ENCODE measurements at places on chromosomes 2 and 18. TPM values are rescaled to one million over a fixed set of nuclear protein-coding genes. Genes with fewer than 3 reads are reported as not detected.
A peak's percentile ranks its signal among the peaks of the same experiment; 100 is the strongest.

GREB1L gene
- total RNA-seq: 1.4 TPM

DNA sequence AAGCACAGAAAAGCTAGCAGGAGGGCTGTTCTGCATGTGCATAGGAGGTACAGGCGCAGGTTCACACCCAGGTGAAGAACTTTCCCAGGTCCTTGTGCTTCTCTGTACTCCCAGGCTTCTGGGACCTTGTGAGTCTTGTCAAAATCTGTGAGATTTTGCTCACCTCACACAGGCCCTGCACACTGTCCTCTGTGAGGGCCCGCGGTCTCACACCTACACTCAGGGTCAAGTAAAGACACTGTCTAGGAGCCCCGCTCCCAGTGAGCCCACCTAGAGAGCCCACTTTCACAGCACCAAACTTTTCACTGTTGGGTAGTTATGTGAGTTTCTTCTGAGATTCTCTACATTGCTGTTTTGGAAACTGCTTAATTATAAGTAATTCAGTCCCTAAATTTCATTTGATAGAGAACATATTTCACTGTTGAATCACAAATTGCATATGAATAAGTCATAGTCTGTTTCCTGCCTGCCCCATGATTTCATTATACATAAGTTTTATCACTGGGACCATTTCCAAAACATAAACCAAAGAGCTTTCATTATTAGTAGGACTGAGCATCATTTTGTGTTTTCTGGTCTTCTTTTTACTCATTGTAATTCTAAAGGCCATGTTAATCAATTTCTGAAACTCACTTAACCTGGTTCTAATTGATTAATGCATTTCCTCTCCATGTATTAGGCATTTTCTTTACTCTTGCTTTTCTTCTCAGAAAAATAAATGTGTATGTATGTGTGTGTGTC, 234.2 kb upstream of the SPOPL start:
- no peak for DNase-seq

GRCh38 chr18:37604032-37604431, 38.4 kb upstream of the CELF4 start:
- DNase-seq: no peak

WDSUB1 gene
- total RNA-seq: 17.6 TPM

MRPS5 gene
- total RNA-seq: 43.5 TPM

PCARE gene
- total RNA-seq: 0.16 TPM

- DNase-seq: no peak
These were observed 90.4 kb downstream of the MBD2 start for GRCh38 chr18:54134053-54134452.

- no peak for DNase-seq
These were observed 76.8 kb upstream of the EPC2 start for GRCh38 chr2:148567716-148568115.

GRCh38 chr18:31684279-31685096, at the start of gene B4GALT6:
B4GALT6 (minus strand) TSS chr18:31684581; CDS start chr18:31684426, 155 bp downstream.
- no peak for DNase-seq

LRRTM4 gene
- 13.9 TPM for total RNA-seq

- DNase-seq: no peak
These were observed 631 bp downstream of the RPL31 start for GRCh38 chr2:101002562-101003277.

KIF1A gene
- 5.2 TPM for total RNA-seq

EIF4E2 gene
- 63.3 TPM for total RNA-seq

DNA sequence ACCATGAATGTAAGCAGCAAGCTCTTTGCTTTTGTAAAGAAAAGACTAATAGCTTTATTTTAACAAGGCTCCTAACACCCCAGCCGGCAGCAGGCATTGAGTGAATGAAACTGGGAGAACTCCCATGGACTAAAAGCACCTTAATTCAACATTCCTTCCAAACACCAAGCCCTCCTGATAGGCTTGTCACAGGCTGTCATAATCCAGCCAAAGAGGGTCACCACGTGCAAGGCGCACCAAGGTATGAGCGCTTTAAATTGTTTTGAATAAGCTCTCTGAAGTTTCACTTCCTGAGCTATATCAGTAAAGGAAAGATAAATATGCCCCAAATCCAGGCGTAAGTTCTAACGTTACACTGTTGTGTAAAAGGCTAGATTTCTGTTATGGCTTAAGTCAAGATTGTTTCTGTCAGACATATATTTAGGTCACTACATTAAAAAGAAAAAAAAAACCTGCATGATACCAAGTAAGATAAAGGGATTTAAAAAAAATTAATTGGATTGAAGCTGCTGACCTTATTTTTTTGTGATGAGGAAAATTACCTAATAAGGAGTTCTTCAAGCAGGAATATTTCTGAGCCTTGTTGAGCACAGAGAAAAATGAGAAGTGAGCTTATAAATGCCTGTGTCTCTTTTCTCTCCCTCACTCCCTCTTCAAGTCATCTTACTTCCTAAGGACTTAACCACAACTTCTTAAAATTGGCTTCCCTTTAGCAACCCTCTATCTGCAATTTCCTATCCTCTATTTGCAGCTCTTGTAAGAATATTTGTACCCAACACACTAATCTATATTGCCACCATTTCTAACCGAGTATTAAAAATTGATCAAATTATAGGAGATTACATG, 136.1 kb upstream of the NRP2 start:
- DNase-seq: no peak

DNA sequence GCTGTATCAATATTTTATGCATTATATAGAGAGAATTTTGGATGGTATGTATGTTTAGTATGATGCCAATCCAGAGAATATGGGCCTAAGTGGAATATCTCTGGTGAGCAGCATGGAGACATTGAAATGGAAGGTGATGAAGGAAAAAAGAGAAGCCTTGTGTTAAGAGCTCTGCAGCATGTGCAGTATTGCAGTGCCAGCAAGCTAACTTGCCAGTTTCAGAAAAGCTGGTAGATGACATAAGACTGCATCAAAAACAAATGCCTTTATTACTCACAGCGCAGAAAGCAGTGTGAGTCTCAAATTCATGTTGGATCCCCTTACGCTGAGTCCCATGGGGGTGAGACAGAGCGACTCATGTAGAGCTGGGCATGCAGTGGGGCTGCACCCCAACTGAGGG, 280.2 kb downstream of the CTNNA2 start:
- no peak for DNase-seq

DNA sequence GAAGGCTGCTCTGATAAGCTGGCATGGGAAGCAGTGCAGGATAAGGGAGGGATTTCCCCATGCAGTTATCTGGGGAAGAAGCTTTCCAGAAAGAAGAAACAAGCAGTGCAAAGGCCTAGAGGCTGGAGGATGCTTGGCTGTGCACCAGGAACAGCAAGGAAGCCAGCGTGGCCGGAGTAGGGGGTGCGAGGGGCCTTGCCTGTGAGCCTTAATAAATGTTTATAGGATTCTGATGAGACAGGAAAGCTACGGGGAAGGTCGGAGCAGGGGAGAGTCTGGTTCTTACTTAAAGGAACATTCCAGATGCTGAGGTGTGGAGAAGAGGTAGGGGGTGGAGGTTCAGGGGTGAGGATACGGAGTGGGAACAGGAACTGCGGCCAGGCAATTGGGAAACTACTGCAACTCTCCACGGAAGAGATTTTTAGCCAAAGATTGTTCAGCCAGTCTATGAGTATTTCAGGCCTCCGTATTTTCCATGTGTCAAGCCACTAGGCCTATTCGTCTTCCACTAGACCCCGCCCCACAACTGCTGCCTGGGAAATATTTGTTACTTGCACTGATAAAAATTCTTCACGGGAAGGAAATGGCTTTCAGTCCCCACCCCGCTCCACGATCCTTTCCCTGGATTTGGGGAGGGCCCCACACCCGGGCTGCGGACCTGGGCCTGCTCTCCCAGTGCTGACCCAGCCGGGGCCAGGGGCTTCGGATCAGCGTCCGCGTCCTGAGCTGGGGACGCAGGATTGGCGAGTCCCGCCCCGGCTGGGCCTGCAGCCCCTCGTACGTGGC, 516 bp downstream of the EIF2AK2 start:
- DNase-seq: peak; percentile 61

SERPINB4 gene
- not detected for total RNA-seq

Data from urinary bladder (tissue), 4 donors.